ENCODE measurements at places on chromosomes 5 and 9.

GRCh38 chr5:1037123-1037670, 28.6 kb downstream of the NKD2 start:
- DNase-seq, result no peak

- no peak for DNase-seq
These were observed 41.0 kb downstream of the FAT2 start for GRCh38 chr5:151550146-151550545.

GRCh38 chr5:69007726-69008368, 86.0 kb upstream of the SLC30A5 start:
- peak; percentile 25 for DNase-seq

DNA sequence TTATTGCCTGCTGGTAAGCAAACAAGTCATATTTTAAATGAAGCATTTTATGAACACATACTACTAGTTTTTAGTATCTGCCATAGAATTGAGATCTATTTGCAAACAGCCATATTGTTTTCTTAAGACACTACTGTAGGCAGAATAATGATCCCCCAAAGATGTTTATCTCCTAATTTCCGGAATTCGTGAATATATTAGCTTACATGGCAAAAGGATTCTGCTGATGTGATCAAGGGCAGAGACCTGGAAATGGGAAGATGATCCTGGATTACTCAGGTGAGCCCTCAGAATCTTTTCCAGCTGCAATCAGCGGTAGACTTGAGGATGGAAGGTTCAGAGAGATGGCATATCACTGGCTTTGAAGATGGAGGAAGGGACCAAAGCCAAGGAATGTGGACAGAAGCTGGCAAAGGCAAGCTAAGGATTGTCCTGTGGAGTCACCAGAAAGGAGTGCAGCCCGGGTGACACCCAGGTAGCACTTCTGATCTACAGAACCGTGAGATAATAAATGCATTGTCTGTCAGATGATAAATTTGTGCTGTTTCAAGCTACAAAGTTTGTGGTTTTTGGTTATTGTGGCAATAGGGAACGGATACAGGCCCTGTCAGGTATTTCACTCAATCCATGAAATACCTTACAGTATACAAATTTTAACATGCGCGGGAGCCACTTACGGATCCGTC, 1.0 kb upstream of the ERCC6L2 start:
- peak; percentile 5 for DNase-seq

DNA sequence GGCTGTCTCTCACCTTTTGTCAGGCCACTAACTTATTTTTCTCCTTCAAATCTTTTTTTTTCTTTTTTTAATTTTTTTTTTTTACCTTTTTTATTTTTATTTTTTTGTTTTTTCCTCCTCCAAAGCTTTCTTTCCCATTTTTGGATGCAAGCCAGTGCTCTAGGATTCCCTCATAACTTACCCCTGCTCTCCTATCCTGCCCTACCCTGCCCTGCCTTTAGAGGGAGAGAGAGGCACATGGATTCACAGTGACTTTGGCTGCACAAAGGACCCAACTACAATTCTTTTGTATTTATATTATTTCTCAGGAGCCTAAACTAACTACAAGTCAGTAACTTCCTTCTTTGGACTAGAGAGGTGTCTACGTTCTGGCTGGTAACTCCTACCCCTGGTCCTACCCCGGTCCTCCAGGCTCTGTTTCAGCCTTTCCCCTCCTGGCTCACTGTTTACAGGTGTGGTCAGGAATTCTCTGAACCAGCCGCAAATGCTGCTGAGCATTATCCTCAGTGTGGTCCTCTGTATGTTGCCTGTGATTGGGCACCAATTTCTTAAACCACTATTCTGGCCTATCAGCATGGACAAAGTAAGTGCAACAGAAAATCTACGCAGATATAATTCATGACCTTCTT, 8.4 kb upstream of the RUSC2 start:
- peak; percentile 76 for DNase-seq

GRCh38 chr5:122385286-122385685, 73.2 kb downstream of the SNCAIP start:
- DNase-seq, result no peak

- no peak for DNase-seq
These were observed 1146.8 kb downstream of the MAT2B start for GRCh38 chr5:164652276-164652660.

- DNase-seq, result no peak
These were observed 168.1 kb upstream of the POC5 start for GRCh38 chr5:75885321-75885720.

All from HFFc6 (cell line).